ENCODE measurements at places on chromosomes 1 and 21.

- ATAC-seq, result no peak
Measured at GRCh38 chr1:30750731-30751291, 6.8 kb downstream of the LAPTM5 start.

GRCh38 chr1:21368515-21369289 is 71.2 kb upstream of the NBPF3 start:
- ATAC-seq, result peak; percentile 97

GRCh38 chr1:30049748-30050296 is 673.6 kb downstream of the MATN1 start:
- ATAC-seq, result no peak

DNA sequence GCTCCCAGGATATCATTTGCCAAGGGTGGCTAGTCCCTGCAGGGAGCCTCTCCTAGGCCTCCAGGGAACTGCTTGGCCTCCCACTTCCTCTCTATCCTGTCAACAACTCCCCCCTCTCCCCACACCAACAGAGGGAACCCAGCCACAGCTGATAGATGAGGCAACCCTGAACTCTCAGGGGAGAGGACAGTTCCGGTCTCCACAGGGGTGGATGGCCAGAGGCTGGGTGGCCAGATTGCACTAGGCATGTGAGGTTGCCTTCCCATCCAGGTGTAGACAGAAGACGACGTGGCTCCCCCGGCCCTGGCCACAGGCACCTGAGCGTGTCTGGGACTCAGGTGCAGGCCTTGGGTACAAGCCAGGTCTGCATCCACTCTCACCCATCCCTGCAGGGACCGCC is 53.3 kb downstream of the TOR1AIP2 start:
- no peak for ATAC-seq

DNA sequence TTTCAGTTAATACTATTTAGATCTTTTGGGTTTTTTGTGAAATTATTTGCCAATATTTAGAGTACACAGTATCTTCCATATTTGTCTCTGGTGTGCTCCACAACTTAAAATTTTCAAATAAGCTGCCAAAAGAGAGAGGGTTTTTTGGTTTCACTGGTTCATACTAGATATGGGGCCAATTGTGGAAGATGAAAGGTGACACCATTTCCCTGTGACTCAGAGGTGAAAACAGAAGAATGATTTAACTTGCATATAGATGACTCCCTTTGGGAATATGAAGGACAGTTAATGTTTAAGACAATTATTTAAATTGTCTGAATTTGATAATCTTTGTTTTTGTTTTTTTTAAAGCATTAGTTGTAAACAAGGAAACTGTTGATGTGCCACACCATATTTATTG is 37.5 kb downstream of the IVNS1ABP start:
- peak; percentile 67 for ATAC-seq

DNA sequence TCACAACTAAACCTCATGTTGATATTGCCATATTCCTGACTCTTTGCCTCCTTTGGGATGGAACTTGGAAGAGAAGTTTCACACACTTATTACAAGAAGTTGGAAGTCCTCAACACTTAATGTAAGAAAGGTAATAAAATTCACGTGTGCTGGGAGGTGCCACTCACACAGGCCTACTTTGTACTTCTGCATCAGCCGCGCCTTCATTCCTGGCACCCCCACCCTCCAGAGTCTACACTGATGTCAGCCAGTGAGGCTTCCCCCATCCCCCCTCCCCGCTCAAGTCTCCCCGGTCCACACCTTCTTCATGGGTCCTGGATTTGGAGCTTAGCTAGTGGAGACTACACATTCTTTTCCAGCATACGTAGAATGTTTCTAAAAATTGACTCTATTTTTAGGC is 24.8 kb upstream of the SLC45A1 start:
- no peak for ATAC-seq

GRCh38 chr1:221699577-221699976 is 42.3 kb downstream of the DUSP10 start:
- peak; percentile 64 for ATAC-seq
